ENCODE measurements at places on chromosomes 1 and 21.
A peak's percentile ranks its signal among the peaks of the same experiment; 100 is the strongest.

GRCh38 chr21:42113926-42114409 lies 42.9 kb downstream of the UMODL1 start:
- no peak for DNase-seq

- DNase-seq, result no peak
These were observed 156.5 kb downstream of the SLC45A1 start for GRCh38 chr1:8474369-8474768.

- DNase-seq, result no peak
These were observed 139.5 kb downstream of the ZNF326 start for GRCh38 chr1:90134175-90134955.

DNA sequence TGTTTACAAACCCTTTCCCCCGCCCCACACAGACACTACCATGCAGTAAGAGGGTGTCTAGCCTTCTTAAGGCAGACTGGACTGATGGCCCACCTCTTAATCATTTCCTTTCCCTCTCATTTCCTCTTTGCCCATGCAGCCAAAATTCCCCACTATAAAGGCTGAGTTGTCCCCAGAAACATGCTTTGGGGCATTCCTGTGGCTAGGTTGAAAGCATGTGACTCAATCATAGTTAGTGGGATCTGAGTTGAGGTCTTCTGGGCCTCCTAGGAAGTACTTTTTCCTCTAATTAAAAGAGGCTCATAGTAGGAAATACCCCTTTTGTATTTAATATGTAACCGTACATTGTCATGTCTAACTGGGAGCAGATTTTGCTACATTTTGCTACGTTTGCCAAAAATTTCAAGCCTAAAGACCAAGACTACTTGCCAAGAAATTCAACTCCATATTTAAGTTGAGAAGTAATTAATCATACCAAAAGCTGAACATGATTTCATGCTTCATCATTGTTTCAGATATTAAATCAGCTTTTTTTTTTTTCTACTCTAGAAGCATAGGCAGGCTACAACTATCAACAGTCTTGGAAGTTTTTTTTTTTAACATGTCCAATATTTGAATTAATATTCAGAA lies 174.7 kb downstream of the ADGRL4 start:
- DNase-seq, result no peak

GRCh38 chr21:26115305-26115704 lies 55.3 kb downstream of the APP start:
- no peak for DNase-seq

GRCh38 chr1:184951788-184952187 lies 22.5 kb downstream of the NIBAN1 start:
- no peak for DNase-seq

DNA sequence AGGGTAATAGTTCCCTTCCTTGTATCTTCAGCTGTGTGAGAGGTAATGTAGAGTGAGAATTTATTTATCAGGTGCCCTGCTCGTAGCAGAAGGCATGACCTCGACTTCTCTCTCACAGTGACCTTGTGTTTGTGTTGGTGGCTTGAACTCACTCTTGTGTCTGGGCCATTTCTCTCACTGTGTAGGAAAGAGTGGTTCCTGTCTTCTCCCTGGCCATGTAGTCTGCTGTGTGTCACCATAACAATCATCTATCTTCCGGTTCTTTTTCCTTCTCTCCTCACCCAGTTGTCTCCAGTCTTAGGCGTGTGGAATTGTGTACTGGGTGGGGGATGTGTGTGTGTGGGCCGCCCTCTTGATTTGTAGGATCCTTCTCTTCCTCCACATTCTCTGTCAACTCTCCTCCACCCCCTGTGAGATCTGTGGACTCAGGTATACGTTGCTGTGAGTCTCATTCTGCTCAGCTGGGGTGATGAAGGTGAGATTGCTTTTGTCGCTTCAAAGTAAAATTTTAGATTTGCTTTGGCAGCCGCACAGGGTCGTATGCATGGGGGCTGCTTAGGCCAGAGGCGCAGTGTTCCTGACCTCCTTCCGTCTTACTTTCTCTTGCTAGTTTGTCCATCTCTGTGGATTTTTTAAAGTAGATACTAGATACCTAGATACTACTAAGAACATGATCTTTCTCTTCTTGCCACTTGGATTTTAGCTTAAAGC lies 31.6 kb downstream of the MAPKAPK2 start:
- DNase-seq, result no peak

DNA sequence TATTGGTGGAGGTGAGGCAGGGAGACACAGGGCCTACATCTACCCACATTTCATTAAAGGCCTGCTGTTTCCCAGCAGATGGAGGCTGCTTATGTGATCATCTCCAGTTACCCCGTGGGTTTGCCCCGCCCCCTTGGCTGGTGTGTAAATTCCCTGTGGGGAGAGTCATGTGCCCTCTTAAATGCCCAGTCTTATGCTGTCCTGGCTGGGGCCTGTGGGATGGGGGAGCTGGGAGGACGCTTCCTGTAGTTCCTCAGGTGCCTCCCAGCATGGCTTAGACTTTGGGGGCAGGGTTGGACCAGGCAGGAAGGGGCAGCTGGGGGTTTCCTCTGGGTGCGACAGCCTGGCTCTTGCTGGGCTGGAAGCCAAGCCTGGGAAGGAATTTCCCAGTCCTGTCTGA lies 15.5 kb upstream of the CITED4 start:
- DNase-seq, result peak; percentile 26

DNA sequence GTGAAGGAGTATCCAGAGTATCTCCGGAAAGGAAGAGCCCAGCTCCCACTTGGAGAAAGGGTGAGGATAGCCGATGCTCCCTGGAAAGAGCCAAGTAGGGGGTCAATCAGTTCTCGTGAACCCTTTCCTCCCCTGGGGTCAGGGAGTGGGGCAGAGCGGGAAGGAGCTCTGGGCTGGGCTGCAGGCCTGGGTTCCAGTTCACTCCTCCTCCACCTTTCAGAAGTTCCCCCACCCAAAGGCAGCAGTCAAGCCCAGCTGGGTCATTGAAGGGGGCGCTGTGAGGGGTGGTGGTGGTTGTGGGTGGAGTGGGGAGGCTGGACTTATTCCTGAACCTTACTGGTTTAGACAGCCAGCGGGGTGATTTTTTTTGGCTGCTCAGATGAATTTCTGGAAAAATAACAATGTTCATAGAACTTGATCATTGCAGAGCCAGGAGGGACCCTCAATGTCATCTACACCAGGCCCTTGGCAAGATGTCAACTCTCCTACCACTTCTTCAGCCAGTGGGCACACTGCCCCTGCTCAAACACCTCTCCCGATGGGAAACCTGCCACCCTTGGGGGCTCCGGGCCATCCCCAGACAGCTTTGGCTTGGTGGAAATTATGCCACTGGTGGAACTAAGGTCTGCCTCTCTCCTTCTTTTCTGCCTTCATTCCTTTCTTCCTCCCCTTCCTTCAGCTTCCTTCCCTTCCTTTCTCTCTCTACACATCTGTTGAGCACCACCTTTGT lies 235.8 kb downstream of the TRABD2B start:
- DNase-seq, result no peak

GRCh38 chr1:42172381-42173133 lies 8.0 kb upstream of the GUCA2A start:
- DNase-seq, result no peak

DNA sequence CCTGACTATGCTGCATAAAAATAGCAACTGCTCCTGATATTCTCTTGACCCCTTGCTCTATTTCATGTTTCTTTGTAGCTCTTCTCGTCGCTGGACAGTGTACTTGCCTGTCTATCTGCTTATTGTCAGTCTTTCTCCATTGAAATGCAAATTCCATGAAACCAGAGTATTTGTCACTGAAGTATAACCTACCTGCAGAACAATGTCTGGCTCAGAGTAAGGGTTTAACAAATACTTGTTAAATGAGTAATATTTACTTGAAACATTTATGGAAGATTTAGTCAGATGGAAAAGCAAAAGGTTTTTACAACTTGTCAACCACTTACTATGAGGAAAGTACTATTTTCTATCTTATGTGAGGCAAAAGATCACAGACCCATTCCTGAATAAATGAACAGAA lies 19.9 kb upstream of the ERICH3 start:
- DNase-seq, result no peak
